Activated CD4-positive, alpha-beta T cell treated with anti-CD3 and anti-CD28 coated beads for 1 hour (primary cell): ENCODE measurements at places on chromosomes 1 and 21.

DNA sequence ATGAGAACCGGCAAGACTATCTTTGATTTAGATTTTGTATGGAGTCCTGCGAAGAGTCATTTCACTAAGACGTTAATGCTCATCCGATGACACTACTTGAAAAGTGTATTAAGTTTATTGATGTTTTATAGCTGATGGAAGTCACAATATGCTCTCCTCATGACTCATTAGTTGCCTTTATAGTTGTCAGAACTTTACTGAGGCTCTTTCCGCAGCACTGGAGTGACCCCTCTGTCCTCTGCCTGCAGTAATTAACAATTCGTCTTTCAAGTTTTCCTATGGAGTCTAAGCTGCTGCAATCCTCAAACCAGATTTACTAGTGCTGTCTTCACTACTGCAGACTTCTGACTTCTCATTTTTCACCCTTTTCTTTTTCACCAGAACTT is 853 bp downstream of the USP16 start:
- no peak for DNase-seq

DNA sequence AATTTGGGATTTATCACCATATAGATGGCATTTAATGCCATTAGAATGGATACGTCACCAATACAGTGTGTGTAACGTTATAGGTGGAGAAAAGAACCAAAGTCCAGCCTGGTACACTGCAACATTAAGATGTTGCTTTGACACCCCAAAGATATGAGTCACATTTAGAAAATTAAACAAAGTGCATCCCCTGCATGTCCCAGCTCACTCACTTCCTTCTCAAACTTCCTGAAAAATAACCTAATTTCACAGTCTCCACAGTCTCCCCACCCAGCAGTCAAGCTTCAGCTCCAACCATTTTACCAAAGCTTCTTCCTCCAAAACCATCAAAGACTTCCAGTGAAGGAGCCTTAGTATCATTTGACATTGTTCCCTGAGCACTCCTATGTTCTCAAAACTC is 111.9 kb downstream of the OMA1 start:
- no peak for DNase-seq

- no peak for DNase-seq
Observed at GRCh38 chr1:8394456-8395321, 76.8 kb downstream of the SLC45A1 start.

DNA sequence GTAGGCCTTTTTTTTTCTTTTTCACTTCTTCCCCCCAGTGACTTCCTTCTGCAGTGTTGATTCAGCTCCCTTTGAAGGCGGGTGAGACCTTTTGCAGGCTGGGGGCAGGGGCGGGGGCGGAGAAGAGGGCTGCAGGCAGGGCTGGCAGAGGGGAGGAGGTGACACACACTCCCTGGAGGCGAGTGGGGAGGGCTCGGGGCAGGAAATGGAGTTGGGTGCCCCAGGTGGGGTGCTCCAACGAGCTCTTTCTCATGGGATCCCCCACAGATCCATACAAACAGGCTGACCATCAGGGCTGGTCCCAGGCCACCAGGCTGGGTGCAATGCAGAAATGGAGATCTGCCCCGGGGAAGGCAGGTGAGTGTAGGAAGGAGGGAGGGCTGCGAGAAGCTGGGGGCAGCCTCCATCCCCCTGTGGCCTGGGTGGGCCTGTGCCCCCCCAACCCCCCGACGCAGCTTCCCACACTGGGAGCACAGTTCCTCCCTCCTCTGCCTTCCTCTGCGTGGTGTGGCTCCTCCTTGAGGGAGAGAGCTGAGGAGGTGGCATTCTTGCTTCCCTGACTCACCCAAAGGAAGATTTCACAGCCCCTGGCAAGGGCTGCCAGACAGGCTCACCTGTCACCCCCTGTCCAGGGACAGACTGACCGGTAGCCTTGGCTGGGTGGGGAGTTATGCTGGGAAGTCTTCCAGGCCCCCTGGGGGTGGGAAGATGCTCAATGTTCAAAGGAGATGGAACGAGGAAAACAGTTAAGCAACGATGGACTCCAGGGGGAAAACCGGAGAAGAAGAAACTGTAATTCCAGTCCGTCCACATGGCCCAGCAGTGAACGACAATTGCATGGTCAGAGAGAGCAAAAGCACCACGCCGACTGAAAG is 7.1 kb upstream of the ITGB2 start:
- peak; percentile 82 for DNase-seq

DNA sequence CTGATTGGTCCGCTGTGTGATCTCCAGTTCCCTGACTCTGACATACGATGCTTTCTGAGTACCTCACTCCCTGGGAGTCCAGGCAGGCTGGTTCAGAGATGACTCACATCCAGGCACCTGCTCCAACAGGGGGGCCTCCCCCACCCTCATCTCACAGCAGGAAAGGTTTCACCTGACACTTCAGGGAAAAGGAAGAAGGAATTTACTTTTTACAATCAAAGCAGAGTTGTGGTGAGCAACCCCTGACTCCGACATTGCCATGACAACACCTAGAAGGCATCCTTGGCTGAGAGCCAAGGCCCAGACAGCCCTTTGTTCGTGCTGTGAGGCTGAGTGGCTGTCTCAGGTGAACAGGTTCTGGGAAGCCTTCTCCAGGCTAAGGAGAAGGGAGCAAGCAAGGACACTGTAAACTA is 164.6 kb upstream of the GJB5 start:
- no peak for DNase-seq

GRCh38 chr21:34092262-34092921 is 19.0 kb downstream of the MRPS6 start:
- no peak for DNase-seq

- DNase-seq = no peak
Observed at GRCh38 chr1:48061162-48062136, 64.3 kb upstream of the TRABD2B start.

GRCh38 chr1:236398538-236398937 is 4.5 kb downstream of the EDARADD start:
- DNase-seq = no peak

DNA sequence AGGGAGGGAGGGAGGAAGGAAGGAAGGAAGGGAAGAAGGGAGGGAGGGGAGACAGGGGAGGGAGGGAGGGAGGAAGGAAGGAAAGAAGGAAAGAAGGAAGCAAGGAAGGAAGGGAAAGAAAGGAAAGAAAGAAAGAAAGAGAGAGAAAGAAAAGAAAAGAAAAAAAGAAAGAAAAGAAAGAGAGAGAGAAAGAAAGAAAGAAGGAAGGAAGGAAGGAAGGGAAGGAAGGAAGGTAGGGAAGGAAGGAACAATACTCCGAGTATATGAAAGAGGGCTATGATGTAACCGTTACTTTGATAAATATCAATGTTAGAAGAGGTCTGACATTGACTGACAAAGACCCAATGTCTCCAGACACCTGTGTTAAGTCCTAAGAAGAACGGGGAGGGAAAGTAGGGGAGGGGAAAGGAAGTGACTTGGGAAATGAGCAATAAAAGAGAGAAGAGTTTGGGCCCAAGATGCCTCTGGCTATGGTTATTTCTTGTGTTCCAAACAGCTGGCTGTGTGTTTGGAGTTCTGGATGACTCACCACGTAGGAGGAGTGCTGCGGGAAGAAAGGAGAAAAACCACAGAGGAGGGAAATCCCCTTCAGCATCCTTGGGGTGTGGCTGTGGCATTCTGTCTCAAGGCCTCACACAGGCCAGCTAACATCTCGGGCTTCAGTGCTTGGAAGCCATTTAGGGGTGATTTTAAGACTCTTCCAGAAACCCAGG is 37.0 kb upstream of the RXRG start:
- no peak for DNase-seq

GRCh38 chr1:6866825-6867224 is 81.6 kb downstream of the CAMTA1 start:
- DNase-seq = no peak

DNA sequence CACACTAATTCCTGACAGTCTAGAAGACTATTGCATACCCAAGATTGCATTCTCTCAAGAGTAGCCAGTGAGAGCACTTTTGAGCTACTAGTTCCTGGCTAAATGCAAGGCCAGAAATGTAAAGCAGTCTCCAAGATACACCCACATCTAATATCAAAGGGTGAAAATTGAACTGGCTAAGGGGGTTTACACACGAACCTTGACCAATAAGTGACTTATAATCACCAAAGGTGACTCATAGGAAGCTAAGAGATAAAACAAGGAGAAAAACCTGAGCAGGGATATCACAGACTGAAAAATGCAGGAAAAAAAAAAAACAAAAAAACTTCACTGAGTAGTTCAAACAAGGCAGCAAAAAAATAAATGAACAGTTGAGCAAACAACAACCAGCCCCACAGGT is 172.2 kb upstream of the RRP15 start:
- no peak for DNase-seq

DNA sequence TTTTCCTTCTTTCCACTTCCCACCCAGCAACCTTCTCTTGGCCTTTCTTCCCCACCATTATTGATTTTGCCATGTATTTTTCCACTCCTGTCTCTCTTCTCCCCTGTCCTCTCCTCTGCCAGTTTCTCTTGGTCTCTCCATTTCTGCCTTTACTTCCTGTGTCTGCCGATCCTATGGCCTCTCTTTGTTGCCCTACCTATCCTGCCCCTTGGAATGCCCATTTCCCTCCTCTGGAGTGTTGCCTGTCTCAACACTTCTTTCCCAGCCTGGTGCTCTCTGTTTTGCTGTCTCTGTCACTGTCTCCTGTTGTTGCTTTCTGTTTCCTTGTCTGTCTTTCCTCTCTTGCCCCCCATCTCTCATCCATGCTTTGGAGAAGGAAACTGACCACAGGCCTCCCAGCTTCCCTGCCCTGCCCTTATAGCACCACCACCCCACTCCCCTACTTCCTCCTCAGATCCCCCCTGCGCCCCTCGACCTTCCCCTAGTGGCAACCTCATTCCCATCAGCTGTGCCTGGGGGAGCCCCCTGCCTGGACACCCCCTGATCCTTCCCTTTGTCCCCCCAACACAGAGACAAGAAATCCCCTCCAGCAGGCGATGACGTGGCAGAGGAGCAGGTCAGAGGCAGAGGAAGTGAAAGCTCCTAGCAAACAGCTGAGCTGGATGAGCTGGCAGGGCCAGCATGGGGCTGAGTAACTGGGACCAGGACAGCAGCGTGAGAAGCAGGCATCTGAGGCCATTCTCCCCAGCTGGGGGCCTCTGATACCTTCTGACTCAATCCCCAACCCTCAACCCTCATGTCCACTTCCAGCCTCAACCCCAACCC is 6.6 kb upstream of the ETV3L start:
- DNase-seq = no peak

DNA sequence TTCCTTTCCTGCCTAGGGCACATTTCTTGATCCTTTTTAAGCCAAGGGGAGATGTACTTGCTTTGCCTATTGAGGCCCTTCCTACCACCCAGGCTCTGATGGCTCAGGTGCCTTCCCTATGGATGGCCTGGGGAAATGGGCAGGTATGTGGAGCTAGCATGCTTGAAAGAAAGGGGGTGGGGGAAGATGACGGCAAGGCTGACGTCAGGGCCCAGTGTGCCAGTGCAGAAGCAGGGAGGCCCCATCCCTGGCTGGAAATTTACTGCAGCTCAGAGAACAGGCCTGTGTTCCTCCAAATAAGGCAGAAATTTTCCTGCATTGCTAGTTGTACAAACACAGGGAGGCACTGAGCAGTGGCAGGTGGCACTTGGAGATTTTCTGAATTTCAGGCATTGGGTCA is 453.2 kb upstream of the VAMP3 start:
- no peak for DNase-seq

- no peak for DNase-seq
Observed at GRCh38 chr21:45382697-45382997, 22.3 kb upstream of the COL18A1 start.

- peak; percentile 85 for DNase-seq
Observed at GRCh38 chr21:45615145-45615711, 28.3 kb upstream of the PCBP3 start.

GRCh38 chr1:119647734-119648619 is at the start of gene ZNF697:
Gene ZNF697, minus strand, starts transcription at chr1:119648266. Its CDS starts 22,166 bp downstream, at chr1:119626100.
- no peak for DNase-seq

DNA sequence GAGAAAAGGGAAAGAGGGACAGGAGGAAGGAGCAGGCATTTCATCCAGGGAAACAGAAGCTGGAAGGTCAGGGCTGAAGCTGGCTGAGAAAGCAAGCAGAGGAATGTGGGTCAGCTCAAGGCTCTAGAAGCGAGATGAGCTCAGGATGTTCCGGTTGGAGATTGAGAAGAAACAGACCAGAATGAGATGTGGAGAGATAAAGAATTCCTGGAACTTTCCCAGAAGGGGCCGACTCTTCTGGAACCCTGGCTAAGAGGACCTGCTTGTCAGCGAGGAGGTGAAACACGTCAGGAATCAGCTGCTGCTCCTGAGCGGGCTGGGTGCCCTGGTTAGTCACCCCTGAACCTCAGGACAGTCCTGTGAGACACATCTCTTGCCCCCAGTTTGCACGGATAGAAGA is 75.9 kb downstream of the HUNK start:
- no peak for DNase-seq

DNA sequence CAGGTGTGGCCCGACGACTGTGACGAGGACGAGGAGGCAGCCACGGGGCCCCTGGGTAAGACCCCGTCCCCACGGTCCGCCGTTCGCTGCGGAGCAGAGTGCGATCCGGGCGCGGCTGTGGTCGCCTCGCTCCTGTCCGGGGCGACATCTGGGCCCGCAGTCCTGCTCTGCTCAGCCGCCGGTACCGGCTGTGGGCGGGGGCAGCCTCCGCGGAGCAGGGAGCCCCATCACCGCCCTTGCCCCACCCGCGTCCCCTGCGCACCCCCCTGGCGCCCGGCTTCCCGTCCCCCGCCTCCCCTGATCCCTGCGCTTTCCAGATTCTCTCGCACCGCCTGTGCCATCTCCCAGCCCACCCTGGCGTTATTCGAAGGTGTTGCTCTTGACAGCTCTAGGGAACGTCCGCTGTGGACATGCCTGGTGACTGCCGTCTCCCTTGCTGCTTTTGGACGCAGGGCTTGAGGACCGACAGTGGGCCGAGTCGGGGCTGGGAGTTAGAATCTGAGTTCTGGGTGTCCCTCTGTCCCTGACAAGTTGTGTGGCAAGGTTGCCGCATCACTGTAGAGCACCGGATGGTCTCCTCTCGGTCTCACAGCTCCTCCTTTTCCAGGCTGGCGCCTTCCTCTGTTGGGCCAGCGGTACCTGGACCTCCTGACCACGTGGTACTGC is 596 bp downstream of the TOR3A start:
- no peak for DNase-seq

GRCh38 chr1:113657126-113657525 is 102.2 kb downstream of the PHTF1 start:
- DNase-seq = no peak

DNA sequence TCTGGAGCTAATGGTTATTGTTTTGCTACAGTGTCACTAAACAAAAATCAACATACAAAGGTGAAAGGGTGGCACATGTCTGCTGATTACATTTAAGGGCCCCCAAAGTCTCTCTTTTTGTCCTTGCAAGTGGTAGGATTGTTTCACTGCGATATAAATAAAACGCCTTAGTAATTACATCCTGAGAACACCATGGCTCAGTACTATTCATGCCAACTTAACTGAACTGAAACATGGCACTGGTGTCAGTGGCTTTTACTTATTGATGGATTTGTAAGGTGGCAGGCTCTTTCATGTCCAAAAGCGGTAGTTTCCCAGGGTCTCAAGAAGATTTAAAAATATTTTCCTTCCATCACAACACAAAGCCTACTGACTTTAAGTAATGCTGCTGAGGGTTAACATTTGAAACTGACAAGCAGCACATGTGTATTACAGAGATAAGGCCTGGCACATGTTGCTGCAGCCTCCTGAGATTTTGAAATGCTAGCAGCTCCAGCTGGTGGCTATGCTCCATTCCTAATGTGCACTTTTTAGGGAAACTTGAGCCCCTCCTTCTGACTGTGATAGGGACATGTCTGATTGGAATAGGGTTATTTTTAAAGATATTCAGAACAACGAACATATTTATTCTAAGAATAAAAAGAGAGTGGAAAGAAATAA is 86.8 kb downstream of the ATP1B1 start:
- no peak for DNase-seq
